NCI-H146 (cell line): ENCODE measurements at places on chromosomes 7 and 10.

DNA sequence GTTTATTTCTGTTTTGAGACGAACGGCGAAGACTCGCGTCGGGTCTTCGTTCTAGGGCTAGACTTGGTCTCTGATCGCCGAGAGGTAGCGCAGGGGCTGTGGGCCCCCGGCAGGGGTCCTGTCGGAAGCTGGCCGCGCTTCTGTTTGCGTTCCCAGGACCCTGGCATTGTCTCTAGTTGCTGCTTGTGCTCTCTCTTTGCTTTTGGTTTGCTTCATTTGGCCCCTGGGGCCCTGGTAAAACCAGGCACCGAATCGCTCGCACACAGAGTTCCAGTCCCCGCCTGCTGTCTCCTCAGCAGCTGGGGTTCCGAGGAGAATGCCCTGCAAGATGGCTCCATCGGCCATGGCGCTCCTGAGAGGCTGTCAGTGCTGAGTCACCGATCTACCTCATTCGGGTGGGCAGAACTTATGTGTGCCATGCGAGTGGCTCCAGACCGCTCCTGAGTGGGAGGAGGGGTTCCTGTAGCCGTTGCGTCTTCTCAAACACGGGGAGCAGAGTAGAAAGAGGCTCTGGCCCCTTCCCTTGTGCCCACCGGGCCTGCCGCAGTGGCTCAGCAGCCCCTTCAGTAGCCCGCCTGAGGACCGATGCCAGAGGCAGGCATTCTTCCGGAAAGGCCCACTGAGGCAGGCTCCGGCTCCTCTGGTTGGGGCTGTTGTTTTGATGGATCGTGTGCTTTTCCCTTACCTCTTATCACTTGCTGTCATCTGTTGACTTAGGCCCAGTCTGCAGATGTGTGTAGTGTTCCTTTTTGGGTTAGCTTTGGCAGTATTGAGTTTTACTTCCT, 826 bp downstream of the CHPF2 start:
- DNase-seq: peak; percentile 45

DNA sequence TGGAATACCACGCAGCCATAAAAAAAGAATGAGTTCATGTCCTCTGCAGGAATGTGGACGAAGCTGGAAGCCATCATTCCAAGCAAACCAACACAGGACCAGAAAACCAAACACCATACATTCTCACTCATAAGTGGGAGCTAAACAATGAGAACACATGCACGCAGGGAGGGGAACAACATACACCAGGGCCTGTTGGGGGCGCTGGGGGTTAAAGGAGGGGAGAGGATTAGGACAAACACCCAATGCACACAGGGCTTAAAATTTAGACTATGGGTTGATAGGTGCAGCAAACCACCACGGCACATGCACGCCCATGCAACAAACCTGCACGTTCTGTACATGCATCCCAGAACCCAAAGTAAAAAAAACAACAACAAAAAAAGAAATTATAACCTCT, 23.3 kb downstream of the RNF133 start:
- DNase-seq: no peak

- DNase-seq: no peak
Measured at GRCh38 chr7:125241548-125241947, 311.9 kb upstream of the POT1 start.

GRCh38 chr7:130475776-130476175, 16.1 kb upstream of the MEST start:
- peak; percentile 30 for DNase-seq

- DNase-seq: no peak
Measured at GRCh38 chr7:114264023-114264422, 150.6 kb upstream of the FOXP2 start.

GRCh38 chr7:151740081-151740851, 136.6 kb downstream of the PRKAG2 start:
- DNase-seq: peak; percentile 15

DNA sequence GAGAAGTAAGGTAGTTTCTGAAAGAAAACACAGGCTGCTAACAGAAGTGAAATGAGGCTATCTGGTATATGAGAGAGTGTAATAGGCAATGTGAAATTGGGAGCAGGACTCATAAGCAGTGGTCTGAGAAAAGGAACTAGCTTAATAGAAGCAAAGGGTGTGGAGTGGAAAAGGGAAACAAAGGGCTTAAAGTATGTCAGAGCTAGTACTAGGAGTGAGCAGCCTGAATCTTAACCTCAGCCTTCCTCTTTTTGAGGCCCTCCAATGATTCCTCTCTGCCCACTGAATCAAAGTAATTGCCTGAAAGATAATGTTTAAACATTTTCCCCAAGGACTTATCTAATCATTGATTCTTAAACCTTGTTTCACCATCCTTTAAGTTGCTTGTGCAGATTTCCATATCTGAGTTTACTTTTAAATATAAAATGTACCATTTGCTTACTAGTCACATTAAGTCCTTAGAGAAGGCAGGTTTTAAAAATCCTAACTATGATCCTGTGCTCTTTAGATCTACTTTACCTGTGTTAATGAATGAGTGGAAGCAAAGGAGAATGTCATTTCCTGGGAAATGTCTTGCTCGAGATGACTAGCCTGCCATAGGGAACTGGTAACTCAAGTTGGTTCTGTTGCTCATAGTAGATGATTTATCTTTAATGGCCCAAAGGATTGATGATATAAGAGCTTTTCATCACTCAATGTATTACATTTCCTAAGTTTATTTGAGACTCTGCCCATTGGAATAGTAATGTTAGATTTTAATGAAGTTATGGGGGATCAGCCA, 155.0 kb downstream of the SKAP2 start:
- DNase-seq: no peak

- no peak for DNase-seq
Measured at GRCh38 chr10:88121361-88121760, 257.9 kb downstream of the PTEN start.

DNA sequence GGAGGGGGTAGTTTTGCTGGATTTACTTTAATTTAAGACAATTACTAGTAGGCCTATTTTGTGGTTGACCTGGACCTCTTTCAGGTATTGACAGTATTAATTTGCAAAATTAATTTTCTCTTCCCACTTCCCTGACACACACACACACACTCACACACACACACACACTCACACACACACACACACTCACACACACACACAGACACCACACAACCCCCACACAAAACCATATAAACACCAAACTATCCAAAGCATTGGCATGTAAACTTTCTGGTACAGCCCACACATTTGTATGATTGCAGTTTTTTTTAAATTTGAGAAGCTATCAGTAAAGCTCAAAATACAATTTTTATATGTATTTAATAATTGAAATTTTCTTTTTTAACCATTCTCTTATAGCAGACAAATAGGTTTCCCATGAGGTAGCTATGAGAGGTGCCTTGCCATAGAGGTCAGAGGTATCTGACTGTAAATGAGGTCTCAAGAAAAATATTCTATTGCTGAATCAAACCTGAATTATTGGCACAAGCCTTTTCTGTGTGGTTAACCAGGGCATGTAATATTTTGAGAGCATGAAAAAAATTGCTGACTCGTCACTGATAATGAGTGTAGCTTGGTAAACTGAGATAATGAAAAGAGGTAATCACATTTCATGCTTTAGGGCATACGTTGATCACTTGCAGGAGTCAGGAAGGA, 306.5 kb downstream of the GATA3 start:
- DNase-seq: no peak

GRCh38 chr10:100396605-100397004, 49.6 kb downstream of the SCD start:
- no peak for DNase-seq

DNA sequence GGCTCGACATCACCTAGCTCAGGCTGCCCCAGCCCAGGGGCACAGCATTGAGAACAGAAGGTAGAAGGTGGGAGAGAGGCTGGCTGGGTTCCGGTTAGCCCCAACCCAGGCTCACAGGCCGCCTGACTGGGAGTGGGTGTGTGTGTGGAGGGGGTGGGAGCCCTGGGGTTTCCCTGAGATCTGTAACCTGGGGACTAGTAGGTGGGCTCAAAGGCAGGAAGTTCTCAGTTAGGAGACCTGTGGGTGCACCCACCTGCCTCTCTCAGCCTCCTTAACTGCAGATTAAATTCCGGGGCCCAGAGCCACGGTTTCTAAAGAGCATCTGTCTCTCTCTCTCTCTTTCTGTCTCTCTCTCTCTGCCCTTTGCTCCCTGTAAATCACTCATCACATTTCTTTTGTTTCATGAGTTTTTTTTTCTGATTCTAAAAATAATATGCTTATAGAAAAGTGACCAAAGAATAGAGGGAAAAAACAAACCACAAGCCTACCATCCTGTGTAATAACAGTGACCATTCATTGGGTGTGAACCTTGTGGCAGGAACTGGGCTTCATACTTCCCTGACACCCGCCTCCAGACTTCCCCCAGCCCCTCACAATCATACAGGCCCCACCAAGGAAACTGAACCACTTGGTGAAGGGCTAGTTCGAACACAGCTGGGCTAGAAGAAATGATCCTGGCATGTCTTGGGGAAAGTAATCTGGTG, 83.4 kb upstream of the SMNDC1 start:
- DNase-seq: no peak

DNA sequence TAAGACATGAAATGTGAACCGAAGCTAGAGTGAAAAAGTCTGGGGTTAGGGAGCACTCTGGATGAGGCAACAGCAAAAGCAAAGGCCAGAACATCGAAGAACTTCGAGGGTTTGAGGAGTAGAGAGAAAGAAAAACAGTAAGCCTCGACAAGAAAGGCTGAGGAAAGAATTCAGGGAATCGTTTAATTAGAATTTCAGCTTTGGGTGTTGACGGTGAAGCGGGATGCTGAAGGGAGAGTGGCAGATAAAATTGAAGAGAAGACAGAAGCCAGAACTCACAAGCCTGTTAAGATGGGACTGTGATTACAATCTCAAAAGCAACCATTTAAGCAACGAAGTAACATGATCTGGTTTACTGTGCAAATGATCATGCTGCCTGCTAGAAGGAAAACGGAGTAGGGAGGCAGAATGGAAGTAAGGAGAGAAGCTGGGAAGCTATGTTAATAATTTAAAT, 2.1 kb downstream of the TRDMT1 start:
- DNase-seq: no peak

DNA sequence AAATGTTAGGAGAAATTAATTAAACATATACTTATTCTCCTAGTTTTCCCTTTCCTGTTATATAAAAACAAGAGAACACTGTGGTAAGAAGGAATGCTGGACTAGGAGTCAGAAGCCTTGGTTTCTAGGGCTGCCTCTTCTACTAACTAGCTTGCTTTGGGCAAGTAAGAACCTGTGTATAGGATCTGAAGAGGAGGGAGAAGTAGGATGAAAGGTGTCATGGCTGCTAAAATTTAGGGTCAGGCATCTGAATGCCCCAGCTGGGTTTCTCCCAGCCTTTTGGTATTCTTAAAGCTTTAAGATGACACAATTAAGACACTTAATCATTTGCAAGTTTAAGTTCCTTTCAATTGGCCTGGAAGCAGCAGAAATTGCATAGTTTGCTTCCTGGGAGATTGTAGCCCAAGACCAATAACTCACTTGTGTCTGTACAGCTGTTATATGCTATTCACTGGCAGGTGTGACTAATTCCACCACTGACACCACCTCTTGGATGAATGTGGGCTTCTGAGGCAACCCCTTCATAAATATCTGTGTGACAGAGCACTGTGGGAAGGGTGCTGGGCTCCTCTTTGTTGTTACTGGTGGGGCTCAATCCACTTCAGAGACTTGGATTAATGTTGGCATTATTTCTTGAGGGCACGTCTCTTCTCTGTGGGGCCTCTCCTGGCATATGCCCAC, 137.2 kb downstream of the LRMDA start:
- DNase-seq: no peak

DNA sequence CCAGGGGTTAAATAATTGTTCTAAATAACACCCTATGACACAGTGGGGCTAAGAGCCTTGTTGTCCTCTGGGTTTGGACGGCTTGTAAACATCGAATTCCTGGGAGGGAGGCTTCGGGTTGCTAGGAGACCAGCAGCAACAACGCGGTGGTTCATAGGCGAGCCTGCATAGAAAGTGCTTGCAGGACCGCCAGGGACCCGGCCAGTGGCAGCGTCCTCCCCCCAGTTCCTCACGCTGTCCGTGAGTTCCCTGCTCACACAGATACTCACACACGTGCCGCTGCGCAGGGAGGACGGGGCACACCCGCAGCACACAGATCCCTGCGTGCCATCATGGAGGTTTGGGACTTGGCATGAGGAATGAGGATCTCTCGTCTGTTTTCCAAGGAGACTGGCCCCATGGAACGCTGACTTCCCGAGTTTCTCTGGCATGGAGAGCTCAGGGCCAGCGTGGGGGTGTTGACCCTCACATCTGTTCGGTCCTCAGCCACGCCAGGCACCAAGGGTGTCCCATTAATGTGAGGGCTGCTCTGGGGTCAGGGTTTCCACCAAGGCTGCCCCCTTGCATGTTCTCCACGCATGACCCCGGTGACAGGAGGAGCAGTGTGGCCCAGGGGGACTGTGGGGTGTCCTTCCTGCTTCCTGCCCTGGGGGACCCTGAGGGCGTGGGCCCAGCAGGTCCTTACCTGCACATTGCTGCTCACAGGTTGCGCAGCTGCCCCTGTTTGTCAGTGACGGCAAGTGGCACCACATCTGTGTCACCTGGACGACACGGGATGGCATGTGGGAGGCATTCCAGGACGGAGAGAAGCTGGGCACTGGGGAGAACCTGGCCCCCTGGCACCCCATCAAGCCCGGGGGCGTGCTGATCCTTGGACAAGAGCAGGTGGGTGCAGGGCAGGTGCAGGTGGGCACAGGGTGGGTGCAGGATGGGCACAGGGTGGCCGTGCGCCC, 9.7 kb downstream of the NPTX2 start:
- DNase-seq: no peak

- no peak for DNase-seq
Measured at GRCh38 chr10:129966370-129966888, 2.4 kb upstream of the EBF3 start.

GRCh38 chr7:1749351-1749863, 79.3 kb downstream of the ELFN1 start:
- DNase-seq: no peak

DNA sequence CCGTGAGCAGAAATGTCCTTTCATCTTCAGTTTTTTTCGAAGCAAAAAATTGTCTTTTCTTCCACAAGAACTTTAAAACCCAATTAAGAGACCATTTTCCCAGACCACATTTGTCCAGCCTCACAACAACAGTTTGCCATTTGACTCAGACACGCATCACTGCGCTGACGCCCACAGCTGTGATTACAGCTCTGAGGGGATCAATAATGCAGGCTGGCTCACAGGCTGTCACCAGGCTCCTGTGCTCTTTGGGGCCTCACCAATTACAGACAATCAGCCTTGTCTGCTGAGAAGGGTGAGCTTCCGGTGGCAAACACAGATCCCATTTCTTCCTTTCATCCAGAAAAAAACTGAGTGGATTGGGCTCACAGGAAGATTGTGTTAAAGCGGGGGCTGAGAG, 33.3 kb downstream of the DDC start:
- peak; percentile 97 for DNase-seq

GRCh38 chr7:155878674-155879073, 66.4 kb upstream of the SHH start:
- peak; percentile 8 for DNase-seq

DNA sequence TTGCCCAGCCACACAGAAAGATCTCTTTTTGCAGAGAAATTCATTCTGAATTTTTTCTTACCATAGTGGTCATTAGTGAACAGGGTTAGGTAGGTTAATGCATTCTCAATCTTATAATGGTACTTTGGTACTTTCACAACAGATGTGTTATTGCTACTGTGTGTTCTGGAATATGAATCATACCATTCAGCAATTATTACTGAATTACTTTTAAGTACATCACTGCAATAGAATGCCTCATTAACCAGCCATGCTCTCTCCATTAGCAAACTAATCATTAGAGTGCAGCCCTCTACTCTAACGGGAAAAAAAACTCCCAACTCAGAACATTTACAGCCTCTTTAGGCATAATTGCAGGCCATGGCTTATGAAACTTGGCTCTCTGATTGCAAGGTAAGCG, 102.1 kb downstream of the DOCK4 start:
- no peak for DNase-seq

- DNase-seq: no peak
Measured at GRCh38 chr10:789831-790701, 100.6 kb upstream of the DIP2C start.
